NCI-H1417 treated with DMSO at 0.1 percent for 48 hours (cell line): ENCODE measurements at places on chromosomes 1 and 21.

GRCh38 chr1:84236256-84236655 lies 65.3 kb upstream of the SAMD13 start:
- no peak for DNase-seq

GRCh38 chr1:66265796-66266195 lies 268.2 kb upstream of the SGIP1 start:
- DNase-seq = no peak

DNA sequence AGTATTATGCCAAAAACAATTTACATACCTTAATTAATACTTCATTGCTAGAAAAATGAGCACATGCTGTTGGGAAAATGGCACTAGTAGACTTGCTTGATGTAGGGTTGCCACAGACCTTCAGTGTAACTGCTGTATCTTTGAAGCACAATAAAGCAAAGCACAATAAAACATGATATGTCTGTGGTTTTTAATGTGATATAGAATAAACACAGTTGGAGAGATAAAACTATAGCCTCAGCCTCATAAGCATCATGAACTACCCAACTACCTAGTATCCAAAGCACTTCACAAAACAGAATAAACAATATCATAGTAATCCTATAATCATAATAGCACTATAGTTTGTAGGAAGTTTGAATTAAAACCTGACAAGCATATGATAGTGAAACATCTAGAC lies 143.5 kb downstream of the SYT14 start:
- no peak for DNase-seq

DNA sequence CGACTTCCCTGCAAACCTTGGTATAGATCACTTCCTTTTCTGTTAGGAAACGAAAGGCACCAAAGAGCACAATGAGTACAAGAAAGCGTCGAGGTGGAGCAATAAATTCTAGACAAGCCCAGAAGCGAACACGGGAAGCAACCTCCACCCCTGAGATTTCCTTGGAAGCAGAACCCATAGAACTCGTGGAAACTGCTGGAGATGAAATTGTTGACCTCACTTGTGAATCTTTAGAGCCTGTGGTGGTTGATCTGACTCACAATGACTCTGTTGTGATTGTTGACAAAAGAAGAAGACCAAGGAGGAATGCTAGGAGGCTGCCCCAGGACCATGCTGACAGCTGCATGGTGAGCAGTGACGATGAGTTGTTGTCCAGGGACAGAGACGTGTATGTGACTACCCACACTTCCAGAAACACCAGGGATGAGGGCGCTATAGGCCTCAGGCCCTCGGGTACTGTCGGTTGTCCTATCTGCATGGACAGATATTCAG lies 18.5 kb downstream of the FAM89A start:
- no peak for DNase-seq

DNA sequence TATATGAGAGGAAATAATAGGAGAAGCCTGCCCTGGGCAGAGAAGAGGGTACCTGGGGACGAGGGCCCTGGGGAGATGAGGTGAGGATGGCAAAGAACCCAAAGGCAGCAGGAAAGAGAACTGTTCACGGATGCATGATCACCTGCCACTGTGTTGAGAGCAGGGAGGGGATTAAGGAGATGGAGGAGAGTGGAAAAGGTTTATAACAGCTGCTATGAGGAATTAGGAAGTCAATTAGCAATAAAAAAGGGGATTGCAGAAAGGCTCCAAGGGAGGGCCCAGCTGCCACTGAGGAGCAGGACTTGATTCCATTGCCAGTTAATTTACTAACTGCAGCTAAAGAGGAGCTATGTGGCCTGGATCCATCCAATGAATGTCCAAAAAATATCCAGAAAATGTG lies 61.1 kb downstream of the GFI1 start:
- no peak for DNase-seq

DNA sequence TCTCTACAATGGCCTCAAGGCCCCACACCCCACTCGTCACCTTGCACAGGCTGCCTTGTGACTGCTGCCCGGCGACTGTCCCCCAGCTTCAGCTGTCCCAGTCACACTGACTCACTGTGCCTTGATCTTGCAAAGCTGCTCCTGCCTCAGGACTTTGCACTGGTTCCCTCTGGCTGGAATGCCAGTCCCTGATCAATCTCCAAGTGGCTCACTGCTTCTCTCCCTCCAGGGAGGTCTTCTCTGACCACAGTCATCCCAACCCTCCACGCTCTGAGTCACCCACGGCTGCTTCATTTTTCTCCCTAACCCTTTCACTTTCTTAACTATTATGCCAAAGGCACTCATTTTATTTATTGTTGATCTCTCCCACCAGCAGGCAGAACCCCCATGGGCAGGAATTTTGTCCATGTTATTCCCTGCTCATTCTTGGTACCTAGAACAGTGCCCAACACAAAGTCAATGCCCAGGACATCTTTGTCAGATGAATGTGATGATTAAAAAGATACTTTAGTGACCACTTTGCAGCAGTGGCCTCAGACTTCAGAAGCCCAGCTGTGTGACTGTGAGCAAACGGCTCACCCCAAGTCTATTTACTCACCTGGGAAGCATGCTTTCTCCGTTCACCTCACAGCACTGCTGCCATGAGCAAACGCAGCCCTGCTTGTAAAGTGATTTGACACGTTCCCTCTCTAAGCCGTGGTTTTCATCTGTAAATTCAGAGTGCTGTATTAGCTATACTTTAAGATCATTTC lies 53.4 kb downstream of the ZBTB18 start:
- no peak for DNase-seq

DNA sequence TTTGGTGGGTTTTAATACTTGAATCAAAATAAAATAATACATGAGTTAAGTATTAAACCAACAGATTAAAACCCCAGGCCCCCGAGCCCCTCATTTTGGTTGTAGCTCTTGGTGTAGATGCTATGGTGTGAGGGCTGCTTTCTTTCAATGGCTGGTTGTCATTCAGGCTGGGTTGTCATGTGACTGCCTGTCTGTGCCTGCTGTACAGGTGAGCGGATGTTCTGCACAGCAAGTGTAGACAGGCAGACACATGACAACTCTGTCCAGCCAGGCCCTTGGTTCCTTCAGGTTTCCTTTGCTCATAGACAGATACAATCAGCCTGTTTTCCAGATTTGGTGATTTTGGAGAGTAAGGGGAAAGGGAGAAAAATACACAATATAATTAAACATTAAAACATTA lies 281.9 kb upstream of the C1orf105 start:
- no peak for DNase-seq

GRCh38 chr1:202329891-202330290 lies 11.8 kb downstream of the UBE2T start:
- no peak for DNase-seq

GRCh38 chr1:77876884-77877283 lies 11.5 kb upstream of the NEXN start:
- DNase-seq = no peak

- DNase-seq = no peak
These were observed 19.1 kb downstream of the KCNQ4 start for GRCh38 chr1:40802742-40803113.

DNA sequence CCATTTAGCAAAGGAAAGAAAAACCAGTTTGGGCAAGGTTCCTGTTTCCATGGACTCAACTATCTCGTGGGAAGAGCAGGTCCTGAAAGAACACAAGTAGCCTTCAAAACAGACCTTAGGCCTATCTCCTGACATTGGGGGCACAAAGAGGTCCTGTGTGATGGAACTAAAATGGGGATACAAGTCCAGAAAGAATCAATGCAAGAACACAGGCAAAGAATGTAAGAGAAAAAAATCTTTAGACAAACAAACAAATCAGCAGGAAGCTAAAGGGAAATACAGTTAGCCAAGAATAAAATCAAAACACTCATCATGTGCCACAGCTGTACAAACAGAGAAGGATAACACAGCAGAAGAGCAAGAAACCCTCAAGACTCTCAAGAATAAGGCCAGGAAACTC lies 28.2 kb downstream of the SLC30A10 start:
- DNase-seq = no peak

GRCh38 chr21:36111238-36111637 lies 23.6 kb upstream of the CBR3 start:
- DNase-seq = no peak

DNA sequence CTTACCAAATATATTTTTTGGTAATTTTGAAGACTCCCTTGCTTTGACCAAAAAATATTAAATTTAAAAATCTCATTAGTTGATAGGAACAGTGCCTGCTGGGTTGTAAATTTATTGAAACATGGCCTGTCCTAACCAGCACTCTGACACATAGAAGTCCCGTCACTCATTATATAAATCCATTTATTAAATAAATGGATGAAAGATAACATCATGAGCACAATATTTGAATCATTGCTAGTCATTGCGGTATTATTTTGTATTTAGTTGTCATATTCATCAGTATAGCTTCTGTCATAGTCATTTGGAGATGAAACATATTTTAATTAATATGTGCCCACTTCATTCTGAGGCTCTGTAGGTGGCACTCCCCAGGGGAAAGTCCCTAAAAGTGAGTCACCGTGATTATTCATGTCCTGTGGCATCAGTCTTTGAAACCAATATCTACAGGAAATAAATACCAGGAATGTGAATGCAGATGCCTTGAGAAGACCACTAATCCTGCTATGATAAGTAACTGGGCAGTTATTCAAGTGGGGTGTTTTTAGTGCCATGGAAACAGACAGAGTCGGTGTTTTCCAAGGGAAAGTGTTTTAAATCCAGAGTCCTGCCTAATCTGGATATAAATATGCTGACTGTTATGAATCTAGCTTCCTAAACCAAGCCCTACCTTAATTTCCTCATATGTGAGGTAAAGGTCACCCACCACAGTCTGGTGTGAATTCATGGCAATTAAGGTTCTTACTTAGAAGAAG lies 302.0 kb downstream of the DUSP10 start:
- no peak for DNase-seq

- DNase-seq = no peak
These were observed 31.5 kb upstream of the DNASE2B start for GRCh38 chr1:84366786-84367185.

DNA sequence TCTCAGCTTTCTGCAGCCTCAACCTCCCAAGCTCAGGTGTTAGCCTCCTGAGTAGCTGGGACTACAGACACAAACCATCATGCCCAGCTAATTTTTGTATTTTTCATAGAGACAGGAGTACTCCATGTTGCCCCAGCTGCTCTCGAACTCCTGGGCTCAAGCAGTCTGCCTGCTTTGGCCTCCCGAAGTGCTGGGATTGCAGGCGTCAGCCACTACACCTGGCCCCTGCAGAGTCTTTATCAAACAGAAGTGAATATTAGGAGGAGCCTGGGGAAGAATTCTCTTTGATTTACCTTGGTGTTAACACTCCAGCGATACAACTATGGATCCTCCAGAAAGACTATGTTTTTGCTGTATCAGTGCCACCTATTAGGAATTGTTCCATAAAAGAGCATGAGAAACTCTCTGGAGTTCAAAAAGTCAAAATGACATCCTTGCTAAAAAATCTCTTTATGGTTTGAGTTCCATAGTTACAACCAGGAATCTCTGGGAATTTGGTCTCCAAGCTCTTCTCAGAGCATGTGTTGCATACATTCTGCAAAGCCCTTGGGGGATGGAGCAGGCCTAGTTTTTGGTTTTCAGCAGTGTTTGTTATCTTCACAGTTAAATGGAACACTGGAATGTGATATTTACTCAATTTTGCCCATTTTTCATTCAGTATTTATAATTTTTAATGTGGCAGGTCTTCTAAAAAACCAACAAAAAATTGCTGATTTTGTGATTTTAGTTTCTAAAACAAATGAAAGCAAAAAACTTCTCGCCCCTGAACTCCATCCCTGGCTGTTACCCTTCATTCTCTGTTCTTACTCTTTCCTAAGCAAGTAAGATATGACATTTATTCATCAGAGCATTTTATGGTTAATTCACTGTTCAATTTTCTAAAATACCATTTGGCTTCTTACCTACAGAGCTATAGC lies 77.3 kb downstream of the OLFML2B start:
- DNase-seq = no peak

DNA sequence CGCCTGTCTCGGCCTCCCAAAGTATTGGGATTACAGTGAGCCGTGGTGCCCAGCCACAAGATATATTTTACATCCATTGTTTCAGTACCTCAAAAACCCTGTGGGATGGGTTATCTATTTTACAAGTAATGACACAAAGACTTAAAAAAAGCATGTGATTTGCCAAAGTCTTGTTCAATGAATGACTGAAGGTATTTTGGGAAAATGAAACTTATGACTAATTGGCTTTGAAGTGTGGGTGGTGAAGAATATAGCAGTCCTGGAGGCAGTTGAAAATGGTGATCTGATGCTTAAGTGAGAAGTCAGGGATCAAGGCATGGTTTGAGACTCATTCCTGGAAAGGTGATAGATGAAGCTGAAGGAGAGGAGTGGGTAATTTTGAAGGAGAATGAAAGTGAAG lies 3.0 kb downstream of the SWT1 start:
- no peak for DNase-seq

DNA sequence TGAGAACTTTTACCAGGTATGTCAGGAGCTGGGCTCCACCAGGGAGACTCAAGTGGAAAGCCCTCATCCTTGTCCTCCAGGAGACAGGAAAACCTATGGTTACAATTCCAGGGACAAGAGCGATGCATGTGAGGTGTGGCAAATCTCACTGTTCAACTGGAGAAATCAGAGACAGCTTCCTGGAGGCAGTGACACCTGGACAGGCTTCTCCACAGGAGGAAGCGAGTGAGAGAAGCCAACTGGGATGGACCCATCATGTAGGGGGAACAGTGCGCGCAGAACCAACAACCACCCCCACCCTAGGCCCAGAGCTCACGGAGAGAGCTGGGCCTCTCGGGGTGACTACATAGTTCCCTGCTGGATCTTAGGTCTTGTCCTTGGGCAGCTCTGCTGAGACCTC lies 5.6 kb upstream of the SLX9 start:
- DNase-seq = no peak

GRCh38 chr1:226576601-226577000 lies 28.0 kb downstream of the STUM start:
- no peak for DNase-seq

- DNase-seq = no peak
These were observed 17.3 kb downstream of the POFUT2 start for GRCh38 chr21:45270306-45270821.

GRCh38 chr1:91751275-91751674 lies 134.7 kb downstream of the TGFBR3 start:
- DNase-seq = no peak

GRCh38 chr1:231691618-231692259 lies 65.1 kb downstream of the DISC1 start:
- DNase-seq = no peak

DNA sequence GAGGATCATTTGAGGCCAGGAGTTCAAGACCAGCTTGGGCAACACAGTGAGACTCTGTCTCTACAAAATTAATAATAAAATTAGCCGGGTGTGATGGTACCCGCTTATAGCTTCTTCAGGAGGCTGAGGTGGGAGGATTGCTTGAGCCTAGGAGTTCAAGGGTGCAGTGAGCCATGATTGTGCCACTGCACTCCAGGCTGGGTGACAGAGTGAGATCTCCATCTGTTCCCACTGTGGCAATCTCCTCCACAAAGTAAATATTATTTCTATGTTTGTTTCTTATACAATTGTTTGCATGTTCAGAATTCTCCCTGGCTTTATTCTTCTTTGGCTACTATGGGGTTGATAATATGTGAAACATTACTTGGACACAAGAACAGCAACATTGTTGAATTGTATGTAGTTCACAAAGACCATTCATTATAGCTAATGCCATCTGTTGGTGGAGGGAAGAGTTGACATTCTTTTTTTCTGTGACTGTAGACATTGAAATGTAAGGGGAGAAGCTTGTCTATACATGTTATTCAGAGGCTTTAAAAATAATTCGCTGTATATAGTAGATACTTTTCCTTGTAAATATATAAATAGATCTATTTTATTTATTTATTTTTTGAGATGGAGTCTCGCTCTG lies 47.8 kb upstream of the SRSF10 start:
- no peak for DNase-seq
